ENCODE measurements at places on chromosomes 6 and 20.
A peak's percentile ranks its signal among the peaks of the same experiment; 100 is the strongest.

DNA sequence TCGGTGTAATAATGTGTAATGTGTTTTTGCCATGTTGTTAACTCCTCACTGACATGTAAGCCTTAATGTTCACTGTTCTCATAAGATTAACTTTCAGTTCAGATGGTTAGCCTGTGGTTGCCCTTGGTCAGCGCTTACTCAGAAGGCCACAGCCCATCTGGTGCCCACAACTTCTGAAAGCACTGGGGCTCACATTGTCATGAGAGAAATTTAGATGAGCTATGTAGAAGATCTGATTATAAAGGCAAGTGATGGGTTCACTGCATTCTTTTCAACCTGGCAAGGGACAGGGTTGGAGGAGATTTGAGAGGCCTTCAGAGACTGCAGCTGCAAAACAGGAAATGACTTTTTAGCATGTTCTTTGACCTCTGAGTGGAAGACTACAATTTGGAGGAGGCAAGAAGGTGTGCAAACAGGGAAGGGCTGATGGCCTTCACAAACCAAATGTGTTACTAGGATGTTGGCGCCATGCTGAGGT, 242.3 kb upstream of the SUPT3H start:
- DNase-seq: no peak

DNA sequence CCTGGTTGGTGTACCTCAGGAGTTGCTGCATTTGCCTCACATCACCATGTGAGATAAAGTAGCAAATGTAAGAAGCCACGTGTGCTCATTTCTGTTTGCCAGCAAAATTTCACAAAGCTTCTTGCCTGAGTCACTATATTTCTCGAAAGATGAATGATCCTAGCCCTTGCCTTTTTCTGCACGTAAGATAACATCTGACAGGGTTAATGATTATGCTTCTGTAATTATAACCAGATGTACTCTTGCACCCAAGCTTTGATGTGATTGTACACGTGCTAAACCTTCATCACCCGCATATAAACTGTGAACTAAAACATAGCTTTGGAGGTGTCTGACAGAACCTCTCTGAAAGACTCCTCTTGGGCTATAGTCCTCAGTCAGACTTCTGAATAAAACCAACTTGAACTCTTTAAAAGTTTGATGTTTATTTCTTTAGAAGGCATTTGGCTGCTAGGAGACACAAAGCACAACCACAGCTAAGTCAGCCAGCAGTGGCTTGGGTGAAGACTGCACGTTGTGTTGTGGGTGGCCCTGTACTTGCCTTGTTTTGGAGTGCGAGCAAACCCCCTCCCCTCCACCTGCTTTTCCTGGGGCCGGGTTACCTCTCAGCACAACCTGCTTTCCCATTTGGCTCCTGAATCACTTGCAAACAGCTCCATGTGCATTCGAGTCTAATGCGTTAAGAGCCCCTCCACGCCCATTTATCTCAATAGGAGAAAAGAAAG, 19.3 kb downstream of the PROKR2 start:
- no peak for DNase-seq

GRCh38 chr6:21352131-21352530, 241.4 kb upstream of the SOX4 start:
- DNase-seq: no peak

GRCh38 chr6:64376394-64376793, 740.8 kb downstream of the PHF3 start:
- DNase-seq: no peak

- peak; percentile 52 for DNase-seq
Measured at GRCh38 chr6:81981812-81982211, 229.3 kb upstream of the TENT5A start.

All from kidney capillary endothelial cell (primary cell).